ENCODE measurements at places on chromosomes 11 and 22.
A peak's percentile ranks its signal among the peaks of the same experiment; 100 is the strongest.

DNA sequence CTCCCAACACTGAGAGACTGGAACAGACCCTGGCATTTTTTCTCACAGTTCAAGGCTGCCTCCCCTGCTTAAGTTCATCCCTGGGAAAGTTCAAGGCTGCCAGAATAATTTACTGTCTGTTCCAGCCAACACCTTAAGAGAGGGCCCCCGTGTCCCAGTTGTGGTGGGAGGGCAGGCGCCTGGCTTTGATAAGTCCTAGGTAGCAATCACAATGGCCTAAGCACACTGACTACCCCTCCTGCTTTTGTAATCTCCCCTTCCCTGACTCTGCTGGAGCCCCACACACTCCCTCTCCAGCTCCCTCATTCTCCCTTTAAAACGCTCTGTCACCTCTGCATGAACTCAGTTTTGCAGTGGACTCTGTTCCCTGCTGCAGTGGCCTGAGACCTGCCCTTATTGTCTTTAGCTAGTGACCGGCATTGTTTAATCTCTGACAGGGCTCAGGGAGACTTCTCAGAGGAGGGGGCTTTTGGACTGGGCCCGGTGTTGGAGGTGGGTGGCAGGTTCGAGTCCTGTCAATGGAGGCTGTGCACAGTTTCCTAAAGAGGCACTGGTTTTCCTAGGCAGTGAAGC lies 507.2 kb downstream of the TBC1D22A start:
- no peak for DNase-seq

DNA sequence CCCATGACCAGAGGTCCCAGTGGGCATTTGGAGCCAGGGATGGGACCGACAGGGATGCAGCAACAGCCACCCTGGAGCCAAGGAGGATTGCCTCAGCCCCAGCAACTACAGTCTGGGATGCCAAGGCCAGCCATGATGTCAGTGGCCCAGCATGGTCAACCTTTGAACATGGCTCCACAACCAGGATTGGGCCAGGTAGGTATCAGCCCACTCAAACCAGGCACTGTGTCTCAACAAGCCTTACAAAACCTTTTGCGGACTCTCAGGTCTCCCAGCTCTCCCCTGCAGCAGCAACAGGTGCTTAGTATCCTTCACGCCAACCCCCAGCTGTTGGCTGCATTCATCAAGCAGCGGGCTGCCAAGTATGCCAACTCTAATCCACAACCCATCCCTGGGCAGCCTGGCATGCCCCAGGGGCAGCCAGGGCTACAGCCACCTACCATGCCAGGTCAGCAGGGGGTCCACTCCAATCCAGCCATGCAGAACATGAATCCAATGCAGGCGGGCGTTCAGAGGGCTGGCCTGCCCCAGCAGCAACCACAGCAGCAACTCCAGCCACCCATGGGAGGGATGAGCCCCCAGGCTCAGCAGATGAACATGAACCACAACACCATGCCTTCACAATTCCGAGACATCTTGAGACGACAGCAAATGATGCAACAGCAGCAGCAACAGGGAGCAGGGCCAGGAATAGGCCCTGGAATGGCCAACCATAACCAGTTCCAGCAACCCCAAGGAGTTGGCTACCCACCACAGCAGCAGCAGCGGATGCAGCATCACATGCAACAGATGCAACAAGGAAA lies 27.3 kb upstream of the L3MBTL2 start:
- DNase-seq = no peak

DNA sequence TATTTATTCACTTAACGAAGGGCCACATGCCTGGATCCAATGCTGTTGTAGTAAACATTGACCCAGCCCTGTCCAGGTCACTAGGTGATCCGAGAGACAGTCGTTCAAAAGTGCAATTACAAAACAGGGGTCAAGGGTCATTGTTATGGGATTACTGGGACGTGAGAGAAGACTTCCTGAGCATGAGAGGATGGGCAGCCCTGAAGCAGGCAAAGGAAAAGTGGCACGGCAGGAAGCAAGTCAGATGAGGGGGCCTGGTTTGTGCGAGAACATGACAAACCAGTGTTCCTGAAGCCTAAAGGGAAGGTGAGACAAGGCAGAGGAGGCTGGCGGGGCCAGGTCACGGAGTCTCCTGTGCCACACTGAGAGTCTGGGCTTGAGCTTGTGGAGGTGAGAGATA lies 15.8 kb upstream of the MMP20 start:
- DNase-seq = no peak

- DNase-seq = no peak
These were observed 2.3 kb upstream of the RTN4RL2 start for GRCh38 chr11:57458060-57458409.

- DNase-seq = peak; percentile 48
These were observed 118.1 kb downstream of the BBOX1 start for GRCh38 chr11:27158456-27159334.

DNA sequence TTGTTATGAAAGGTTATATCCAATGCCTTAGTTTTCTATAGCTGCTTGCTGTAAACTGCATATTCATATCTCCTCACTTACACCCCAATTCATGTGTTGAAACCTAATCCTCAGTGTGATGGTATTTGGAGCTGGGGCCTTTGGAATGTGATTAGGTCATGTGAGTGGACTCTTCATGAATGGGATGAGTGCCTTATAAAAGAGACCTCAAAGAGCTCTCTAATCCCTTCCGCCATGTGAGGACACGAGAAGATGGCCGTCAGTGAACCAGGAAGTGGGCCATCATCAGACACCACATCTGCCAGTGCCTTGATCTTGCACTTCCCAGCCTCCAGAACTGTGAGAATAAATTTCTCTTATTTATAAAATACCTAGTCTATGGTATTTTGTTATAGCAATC lies 79.3 kb downstream of the CYP2R1 start:
- DNase-seq = no peak

DNA sequence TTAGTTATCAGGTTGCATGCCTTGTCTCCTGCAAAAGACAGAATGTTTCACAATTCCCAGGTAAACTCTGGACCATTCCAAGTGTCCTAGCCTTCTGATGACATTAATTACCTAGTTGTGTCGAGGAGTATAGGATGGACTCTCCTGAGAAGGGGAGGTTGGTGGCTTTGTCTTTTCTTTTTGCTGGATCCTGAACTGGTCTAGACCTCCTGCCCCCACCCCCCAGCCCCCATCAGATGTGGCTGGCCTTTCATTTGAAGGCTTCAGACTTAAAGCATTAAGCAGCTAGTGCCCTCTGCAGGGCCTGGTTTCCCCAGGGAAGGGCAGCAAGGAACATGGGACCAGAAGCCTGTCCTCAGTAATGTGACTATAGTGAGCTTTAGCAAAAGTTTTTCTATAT lies 9.7 kb downstream of the MCAM start:
- no peak for DNase-seq

DNA sequence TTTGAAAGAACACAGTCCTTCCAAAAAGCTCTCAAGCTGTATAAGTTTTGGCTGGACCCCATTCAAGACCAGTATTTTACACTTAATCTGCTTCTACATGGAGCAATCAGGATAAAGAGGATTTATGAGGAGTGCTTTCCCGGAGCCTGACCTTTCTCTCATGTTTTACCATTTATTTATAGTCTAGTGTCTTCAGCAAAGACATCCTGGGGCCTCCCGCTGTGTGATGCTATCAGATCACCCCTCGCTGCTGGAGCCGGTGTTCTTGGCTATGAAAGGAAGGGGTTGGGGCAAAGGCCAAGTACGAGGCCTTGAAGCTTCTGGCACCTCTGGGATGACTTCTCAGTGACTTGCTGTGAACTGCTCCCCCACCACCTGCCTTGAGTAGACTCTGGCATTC lies 189.6 kb downstream of the ADAMTS15 start:
- no peak for DNase-seq

DNA sequence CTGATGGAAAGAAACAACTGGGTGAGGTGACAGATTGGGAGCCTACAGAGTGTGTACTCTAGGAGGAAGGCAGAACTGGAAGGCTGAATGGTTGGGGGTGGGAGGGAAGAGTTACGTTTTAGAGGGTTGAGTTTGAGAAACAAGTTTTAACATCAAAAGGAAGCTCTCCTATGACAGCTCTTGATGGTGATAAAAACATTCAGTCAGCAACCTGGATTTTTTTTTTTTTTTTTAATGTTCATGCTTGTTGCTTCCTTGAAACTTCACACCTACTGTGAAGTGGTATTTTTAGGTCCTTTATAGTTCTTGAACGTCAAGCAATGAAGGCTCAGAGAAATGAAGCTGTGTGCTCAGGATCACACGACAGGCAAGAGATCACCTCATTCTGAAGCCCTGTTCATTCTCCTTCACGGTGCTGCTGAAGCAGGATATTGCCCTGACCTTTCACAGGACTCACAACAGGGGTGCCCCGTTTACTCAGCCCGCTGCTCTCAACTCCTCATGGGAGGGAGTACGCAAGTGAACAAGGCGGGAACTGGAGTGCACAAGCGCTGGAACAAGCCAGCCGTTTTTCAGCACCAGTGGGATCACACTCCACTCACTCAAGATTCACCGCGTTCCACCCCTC lies 1.6 kb upstream of the TMEM109 start:
- DNase-seq = no peak

GRCh38 chr22:43144949-43145348 lies 1.8 kb upstream of the MCAT start:
- DNase-seq = no peak

GRCh38 chr11:1371836-1372465 lies 17.8 kb upstream of the BRSK2 start:
- DNase-seq = no peak

DNA sequence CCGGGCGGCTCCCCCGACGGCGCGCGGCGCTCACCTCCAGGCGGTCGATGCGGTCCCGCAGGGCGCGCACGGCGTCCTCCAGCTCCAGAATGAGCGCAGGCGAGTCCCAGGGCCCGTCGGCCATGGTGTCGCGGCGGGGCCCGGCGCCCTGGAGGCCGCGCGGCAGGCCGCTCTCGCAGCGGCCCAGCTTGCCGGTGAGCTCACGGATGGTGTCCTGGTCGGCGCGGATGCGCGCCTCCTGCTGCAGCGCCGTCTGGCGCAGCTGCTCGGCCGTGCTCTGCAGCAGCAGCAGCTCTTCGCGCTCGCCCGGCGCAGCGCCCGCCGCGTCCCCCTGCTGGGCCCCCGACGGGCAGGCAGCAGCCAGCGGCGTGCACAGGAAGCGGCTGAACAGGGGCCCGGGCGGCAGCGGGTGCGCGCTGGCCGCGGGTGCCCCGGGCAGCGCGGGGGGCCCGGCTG lies 599 bp downstream of the NPTXR start:
- no peak for DNase-seq

DNA sequence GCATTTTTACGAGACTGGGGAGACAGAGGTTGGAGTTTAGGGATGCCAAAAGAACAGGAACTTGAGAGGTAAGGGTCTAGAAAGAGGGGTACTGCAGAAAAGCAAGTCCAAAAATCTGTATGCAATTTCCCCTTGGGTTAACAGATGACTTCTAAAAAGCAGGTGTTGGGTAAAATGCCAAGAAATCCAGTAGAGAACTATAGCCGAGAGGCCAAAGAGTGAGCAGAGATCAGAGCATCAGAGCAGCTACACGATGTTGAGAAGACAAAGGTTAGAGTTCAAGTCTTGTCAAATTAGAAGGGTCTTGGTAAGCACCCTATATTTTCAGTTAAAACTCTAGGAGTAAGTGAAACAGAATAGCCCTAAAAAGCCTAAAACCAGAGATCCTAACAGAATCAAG lies 145.2 kb downstream of the FCHSD2 start:
- no peak for DNase-seq

DNA sequence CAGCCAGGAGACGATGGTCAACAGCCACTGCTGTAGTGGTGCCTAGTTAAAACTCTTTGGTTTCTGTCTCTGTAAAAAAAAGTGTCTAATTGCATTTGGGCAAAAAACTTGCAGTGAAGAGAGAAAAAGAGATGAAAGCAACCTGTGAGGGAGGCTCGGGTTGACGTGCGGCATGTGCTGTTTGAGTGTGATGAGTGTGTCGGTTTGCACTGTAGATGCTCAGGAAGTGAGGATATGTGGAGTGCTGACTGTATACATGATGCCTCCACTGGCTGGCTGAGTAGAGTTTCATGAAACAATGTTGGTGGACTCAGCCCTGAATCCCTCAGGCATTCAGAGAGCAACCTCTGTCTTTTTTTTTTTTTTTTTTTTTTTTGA lies 4.3 kb upstream of the DGCR6L start:
- no peak for DNase-seq

- DNase-seq = no peak
These were observed 511 bp downstream of the DGKZ start for GRCh38 chr11:46347637-46348311.

GRCh38 chr11:76041208-76041607 lies 165.1 kb downstream of the WNT11 start:
- no peak for DNase-seq

DNA sequence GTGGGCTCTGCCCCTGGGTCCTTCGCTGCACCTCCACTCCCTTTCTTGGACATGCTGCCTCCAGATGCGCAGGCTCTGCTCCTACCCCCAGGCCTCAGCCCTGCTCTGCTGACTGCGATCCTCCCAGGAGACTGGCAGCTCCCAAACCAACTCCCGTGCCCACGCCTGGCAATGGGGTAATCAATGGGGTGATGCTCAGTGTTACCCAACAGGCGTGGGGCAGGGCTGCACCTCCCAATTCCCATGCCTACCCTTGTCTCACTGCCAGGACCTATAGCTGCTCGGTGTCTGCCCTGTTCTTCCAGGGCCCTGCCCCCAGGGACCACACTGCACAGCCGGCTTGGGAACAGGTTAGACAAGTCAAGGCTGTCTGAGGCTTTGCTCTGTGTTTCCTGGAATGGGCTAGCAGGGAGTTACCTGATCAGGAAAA lies at the start of gene ALDH3B2:
ALDH3B2 (minus strand) TSS at position 182 of the 430 bp plus-strand sequence. CDS start 7,688 bp downstream, outside the sequence.
- no peak for DNase-seq

DNA sequence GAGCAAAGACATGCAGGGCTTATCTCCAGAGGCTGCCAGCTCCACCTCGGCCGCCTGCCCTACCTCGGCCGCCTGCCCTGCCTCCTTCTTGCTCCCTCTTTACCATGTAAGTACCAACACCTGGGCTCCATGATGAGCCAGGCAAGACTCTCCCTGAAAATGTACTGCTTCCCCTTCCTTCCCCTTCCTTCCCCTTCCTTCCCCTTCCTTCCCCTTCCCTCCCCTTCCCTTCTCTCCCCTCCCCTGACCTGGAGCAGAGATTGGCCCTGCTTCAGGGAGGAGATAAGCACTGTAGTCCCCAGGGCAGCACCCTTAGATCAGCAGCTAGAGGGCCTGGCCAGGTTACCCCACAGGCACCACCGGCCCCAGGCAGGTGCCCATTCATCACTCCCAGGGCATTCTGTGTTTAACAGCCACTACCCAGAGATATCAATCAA lies 25.4 kb upstream of the ADORA2A start:
- no peak for DNase-seq

DNA sequence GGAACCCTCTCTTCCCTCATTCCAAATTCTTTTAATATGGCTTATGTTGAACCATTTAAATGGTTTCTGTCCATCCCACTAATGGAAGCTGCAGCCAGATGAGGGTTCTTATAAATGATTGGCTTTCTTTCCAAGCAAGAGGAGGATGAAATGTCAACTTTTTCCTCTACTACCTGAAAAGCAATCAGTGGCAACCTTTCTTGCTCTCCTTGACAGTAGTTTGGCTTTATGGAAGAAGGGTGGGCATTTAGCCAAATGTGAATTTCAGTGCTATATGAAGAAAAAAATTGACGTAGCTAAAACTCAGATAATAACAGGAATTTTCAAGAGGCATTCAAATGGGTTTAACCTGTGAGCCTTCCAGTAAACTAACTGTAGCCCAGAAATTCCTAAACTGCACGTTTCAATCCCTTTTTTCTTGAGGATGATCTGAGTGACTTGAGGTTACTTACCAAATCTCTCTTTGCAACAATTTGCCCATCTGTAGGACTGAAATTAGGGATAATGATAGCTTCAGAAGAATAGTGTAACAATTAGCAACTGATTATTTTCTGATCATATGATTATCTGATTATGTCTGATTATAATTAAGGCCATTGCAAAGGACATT lies 90.9 kb downstream of the EXT2 start:
- no peak for DNase-seq

GRCh38 chr11:126485986-126486635 lies 130.6 kb downstream of the ST3GAL4 start:
- no peak for DNase-seq

Data from dorsolateral prefrontal cortex (tissue), 122 donors.